ENCODE measurements at places on chromosomes 16 and 17.

- no peak for DNase-seq
These were observed 115.7 kb upstream of the IRX3 start for GRCh38 chr16:54402270-54402669.

- DNase-seq: no peak
These were observed 13.6 kb downstream of the CLEC16A start for GRCh38 chr16:10957771-10958482.

GRCh38 chr16:10228779-10229178 is 46.6 kb upstream of the GRIN2A start:
- no peak for DNase-seq

GRCh38 chr17:46125831-46126230 is 67.4 kb downstream of the KANSL1 start:
- DNase-seq: no peak

GRCh38 chr17:43040655-43041054 is 15.6 kb downstream of the RND2 start:
- DNase-seq: no peak

- no peak for DNase-seq
These were observed 15.6 kb downstream of the RFWD3 start for GRCh38 chr16:74650966-74651567.

GRCh38 chr17:56880133-56880532 is 33.7 kb downstream of the TRIM25 start:
- no peak for DNase-seq

- DNase-seq: no peak
These were observed at the start of gene ARHGDIG for GRCh38 chr16:280552-280951. Gene ARHGDIG, plus strand, starts transcription at chr16:280591. Its CDS starts 90 bp downstream, at chr16:280681.

DNA sequence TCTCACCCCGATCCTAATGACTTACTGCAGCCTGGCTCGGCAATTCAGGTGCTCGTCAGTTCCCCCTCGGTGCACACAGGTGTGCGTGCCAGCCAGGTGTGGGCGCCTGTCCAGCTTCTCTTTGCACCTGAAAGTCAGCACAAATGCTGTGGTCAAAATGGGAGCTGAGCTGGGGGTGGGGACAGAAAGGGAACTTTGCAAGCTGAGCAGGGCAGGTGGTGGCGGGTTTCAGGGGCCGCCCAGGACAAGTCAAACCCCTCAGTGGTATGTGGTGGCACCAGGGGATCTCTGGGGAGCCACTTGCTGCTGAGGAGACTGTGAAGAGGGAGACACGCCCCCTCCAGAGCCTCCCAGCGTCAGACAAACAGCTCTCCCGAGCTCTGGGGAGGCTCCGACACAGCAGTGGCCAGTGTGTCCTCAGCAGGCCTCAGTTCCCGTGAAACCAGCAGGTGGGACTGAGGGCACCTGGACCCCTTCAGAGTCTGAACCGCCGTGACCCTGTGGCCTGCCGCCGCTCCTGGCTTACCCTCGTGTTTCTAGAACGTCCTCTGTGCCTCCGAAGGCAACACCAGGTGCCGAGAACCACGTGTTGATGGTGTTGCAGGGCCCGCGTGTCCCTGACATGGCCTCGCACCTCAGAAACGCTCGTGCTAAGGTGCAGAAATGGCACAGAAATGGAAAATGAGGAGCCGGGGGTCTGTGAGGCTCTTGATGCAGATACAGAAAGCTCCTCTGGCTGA is 233.5 kb upstream of the TNRC6C start:
- no peak for DNase-seq

DNA sequence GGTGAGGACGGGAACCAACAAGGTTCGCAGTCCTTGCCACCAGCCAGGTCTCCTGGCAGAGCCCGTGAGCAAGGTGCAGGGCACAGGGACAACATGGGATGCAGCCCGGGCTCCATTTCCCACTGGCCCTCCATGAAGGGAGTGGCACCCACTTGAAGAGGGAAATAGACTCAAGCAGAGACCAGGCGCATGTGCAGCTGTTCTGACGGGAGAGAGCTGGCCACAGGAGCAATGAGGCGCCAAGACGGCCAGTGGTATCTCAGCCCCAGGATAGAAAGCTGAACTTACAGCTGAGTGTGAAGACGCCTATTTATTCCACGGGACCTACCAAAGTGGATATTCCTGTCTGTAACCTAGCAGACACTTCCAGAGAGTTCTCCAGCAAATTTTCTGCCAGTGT is 8.2 kb upstream of the FOXJ1 start:
- no peak for DNase-seq

GRCh38 chr16:85288869-85289660 is 176.8 kb upstream of the CIBAR2 start:
- DNase-seq: no peak

GRCh38 chr17:72299100-72299499 is 178.3 kb downstream of the SOX9 start:
- DNase-seq: no peak

DNA sequence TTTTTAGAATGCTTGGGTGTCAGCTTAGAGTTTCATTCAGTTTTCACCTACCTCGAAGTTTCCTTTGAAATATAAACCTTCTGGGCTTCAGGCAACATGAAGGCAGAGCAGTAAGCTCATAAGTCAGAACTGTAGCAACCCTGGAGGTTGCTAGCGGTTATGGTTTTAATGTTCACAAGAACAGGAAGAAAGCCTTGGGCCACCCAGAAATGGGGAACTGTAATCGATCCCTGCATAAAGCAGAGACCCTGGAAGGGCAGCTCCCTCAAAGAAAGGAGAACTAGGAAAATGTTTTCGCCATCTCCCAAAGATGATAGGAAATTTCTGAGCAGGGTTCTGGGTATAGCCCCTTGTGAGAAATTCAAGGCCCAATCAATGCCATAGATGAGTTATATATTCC is 47.8 kb upstream of the RASL10B start:
- DNase-seq: no peak

GRCh38 chr16:57509231-57509923 is 23.1 kb upstream of the DOK4 start:
- no peak for DNase-seq

GRCh38 chr16:12901204-12901596 is 198 bp upstream of the SHISA9 start:
- no peak for DNase-seq

- no peak for DNase-seq
These were observed 596.2 kb downstream of the MAF start for GRCh38 chr16:79004309-79004708.

- DNase-seq: no peak
These were observed 161.4 kb upstream of the C16orf82 start for GRCh38 chr16:26905336-26905735.

Data from occipital lobe (tissue), 3 donors.